ENCODE measurements at places on chromosomes 2 and 18.

- DNase-seq, result no peak
These were observed 49.0 kb upstream of the TMEM87B start for GRCh38 chr2:112006076-112006410.

DNA sequence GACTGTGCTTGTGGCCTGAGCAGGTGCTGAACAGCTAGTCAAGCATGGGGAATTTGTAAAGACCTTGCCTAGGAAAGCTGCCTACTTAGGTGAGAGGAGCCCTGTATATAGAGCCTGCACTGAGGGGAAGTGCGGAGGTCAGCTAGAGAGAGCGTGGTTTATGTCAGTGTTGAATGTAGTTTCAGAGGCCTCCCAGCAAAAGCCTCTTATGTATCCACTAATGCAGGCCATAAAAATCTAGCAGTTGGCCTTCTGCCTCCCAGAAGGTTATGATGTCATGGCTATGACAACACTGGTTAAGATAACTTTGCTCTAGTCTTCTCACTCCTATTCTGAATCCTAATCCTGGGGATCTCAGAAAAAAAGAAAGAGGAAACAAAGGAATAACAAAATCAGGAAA, 88.9 kb downstream of the ASXL3 start:
- no peak for DNase-seq

DNA sequence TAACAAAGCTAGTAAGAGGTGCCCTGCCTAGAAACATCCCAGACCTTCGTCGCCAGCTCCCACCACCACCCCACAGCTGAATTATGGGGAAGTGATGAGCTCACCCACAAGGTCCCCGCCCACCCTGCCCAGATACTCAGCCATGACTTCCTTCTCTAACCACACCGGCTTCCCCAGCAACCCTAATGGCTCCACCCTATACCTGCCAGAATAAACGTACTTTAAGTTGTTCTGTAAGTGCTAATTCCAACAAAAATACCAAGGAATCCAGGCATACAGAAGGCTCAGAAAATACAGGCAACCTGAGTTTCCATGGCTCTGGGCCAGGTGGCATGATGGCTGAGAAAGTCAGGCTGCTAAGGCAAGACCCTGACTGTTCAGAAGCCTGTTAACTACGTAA, 39.1 kb downstream of the TMEM163 start:
- no peak for DNase-seq

- DNase-seq, result no peak
These were observed 783 bp downstream of the BUB1 start for GRCh38 chr2:110677080-110677479.

DNA sequence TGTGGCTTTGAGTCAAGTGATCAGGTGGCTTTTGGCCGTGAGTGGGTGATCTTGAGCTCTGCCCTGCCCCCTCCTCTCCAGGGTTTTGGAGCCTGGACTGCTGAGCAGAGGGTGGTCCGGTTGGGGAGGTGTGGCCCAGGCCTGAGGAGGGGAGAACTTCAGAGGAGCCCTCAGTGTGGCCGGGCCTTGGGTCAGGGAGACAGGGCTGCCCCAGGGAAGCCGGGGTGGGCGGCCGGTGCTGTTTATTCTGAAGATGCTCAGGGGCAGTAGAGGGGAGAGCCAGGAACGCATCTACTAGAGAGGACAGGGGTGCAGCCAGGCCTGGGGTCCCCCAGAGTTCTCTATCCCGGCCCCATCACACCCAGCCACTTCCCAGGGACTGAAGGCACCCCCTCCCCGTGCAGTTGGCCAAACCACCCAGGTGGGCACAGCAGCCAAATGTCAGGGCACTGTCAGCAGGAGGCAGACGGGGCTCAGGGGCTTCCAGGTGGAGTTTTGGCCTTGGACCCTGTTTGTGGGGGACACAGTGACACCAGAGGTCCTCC, 963 bp downstream of the ERFE start:
- no peak for DNase-seq

- DNase-seq, result no peak
These were observed 93.6 kb downstream of the SCN9A start for GRCh38 chr2:166282154-166282553.
